ENCODE measurements at places on chromosomes 6 and 20. TPM values are rescaled to one million over a fixed set of nuclear protein-coding genes. Genes with fewer than 3 reads are reported as not detected.

Gene GPX5
- total RNA-seq = not detected

Gene PPP1R3G
- 1.6 TPM for total RNA-seq

Gene HCK
- total RNA-seq = not detected

Gene SCAF8
- total RNA-seq = 27.5 TPM

Gene DYNLT2
- 0.35 TPM for total RNA-seq

Gene PLTP
- 36.3 TPM for total RNA-seq

Gene PDYN
- not detected for total RNA-seq

Gene HEY2
- total RNA-seq = not detected

Gene IBTK
- 39.0 TPM for total RNA-seq

Gene MUC21
- not detected for total RNA-seq

Gene EFCAB8
- total RNA-seq = not detected

Gene COL21A1
- total RNA-seq = 0.89 TPM

Gene PPIL6
- 1.1 TPM for total RNA-seq

Gene SOX18
- total RNA-seq = 0.29 TPM

Gene OOEP
- total RNA-seq = not detected

Gene FILIP1
- not detected for total RNA-seq

Gene CALHM4
- not detected for total RNA-seq

Gene ROS1
- 1.2 TPM for total RNA-seq
